WTC11 (cell line): ENCODE measurements at places on chromosomes 3 and 15.

- DNase-seq, result no peak
- no peaks in the 10 kb centered on the region for H3K27me3 ChIP-seq
- no peak overlapping the region for H3K27ac ChIP-seq
- H3K4me3 ChIP-seq, result no peak overlapping the region
- no peaks in the 10 kb centered on the region for H3K4me1 ChIP-seq
- H3K36me3 ChIP-seq, result peaks cover 52% of the 10 kb centered on the region
Measured at GRCh38 chr15:64970698-64971097, 19.0 kb downstream of the SPG21 start.

GRCh38 chr3:40186508-40186907 lies 123.0 kb upstream of the EIF1B start:
- no peak overlapping the region for H3K27ac ChIP-seq
- no peaks in the 10 kb centered on the region for H3K36me3 ChIP-seq
- no peak overlapping the region for H3K4me3 ChIP-seq
- DNase-seq, result no peak

GRCh38 chr15:40739047-40739446 lies 16.0 kb downstream of the RMDN3 start:
- H3K36me3 ChIP-seq, result peaks cover 29% of the 10 kb centered on the region
- peaks cover 43% of the 10 kb centered on the region for H3K4me1 ChIP-seq
- peak overlapping the region; percentile 13; the same call in 1 of the 2 replicates for H3K4me3 ChIP-seq

- 0 out of 2 replicates have a peak, but pooled peaks cover 2% of the 10 kb centered on the region for H3K4me1 ChIP-seq
- H3K27ac ChIP-seq, result no peak overlapping the region
- H3K27me3 ChIP-seq, result peaks cover 3% of the 10 kb centered on the region; the same call in 1 of the 2 replicates
- H3K36me3 ChIP-seq, result no peaks in the 10 kb centered on the region
- DNase-seq, result no peak
- no peak overlapping the region for H3K4me3 ChIP-seq
Measured at GRCh38 chr15:25609371-25609770, 170.5 kb upstream of the UBE3A start.

GRCh38 chr3:25588441-25589103 lies 76.1 kb downstream of the TOP2B start:
- no peak overlapping the region for H3K27ac ChIP-seq
- H3K36me3 ChIP-seq, result no peaks in the 10 kb centered on the region
- no peak for DNase-seq
- H3K4me1 ChIP-seq, result peaks cover 6% of the 10 kb centered on the region

- H3K27ac ChIP-seq, result no peak overlapping the region
- DNase-seq, result no peak
- no peak overlapping the region for H3K4me3 ChIP-seq
- no peaks in the 10 kb centered on the region for H3K27me3 ChIP-seq
- H3K36me3 ChIP-seq, result peaks cover 15% of the 10 kb centered on the region
- peaks cover 21% of the 10 kb centered on the region for H3K4me1 ChIP-seq
Measured at GRCh38 chr3:30455840-30456239, 150.6 kb upstream of the TGFBR2 start.

DNA sequence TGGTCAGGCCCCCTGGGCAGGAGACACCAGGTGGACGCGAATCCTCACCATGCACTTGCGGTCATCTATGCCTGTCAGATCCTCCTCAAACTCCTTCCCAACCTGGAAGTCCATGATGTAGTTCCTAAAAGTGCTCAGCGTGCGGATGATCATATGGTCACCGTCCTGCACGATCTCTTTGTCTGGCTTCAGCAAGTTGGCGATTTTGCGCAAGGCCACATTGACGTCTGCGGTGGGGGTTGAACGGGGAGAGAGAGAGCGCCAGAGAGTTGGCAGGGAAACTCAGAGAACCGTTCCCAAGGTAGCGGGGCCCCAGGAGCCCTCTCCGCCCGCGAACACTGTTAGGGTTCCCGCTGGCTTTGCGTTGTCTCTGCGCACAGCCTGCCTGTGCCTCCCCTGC lies 809 bp downstream of the RBP1 start:
- no peaks in the 10 kb centered on the region for H3K36me3 ChIP-seq
- H3K4me1 ChIP-seq, result peaks cover 56% of the 10 kb centered on the region
- peak; percentile 32 for DNase-seq
- peaks cover 37% of the 10 kb centered on the region for H3K27me3 ChIP-seq

GRCh38 chr3:180036671-180037455 lies at the start of gene PEX5L:
TSS of gene PEX5L (minus strand) at chr3:180036937. CDS start at chr3:180036599, 338 bp downstream.
- H3K27me3 ChIP-seq, result peaks cover 13% of the 10 kb centered on the region
- peak; percentile 85 for DNase-seq
- H3K4me1 ChIP-seq, result peaks cover 54% of the 10 kb centered on the region
- H3K4me3 ChIP-seq, result peak within 1 kb of the TSS; percentile 97

GRCh38 chr3:127929818-127930413 lies 14.9 kb downstream of the KBTBD12 start:
- no peak for DNase-seq
- no peaks in the 10 kb centered on the region for H3K4me1 ChIP-seq
- no peaks in the 10 kb centered on the region for H3K36me3 ChIP-seq
- H3K4me3 ChIP-seq, result no peak overlapping the region
- no peaks in the 10 kb centered on the region; the same call in 1 of the 2 replicates for H3K27me3 ChIP-seq

DNA sequence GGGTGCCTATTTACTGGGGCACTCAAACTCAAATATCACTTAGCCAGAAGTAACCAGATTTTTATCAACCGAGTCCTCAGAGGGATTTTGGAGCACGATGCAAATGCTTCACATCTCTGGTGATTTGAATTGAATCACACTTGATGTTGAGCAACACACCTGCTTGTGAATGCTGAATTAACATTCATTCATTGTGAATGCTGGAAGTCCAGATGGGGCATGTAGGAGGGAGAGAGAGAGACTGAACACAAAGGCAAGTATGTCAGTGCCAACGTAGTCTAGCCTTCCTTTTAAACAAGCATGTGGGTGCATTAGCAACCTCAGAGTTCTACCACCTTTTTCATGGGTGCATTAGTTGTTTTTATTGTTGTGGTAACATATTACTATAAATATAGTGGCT lies 156.2 kb downstream of the ADAMTSL3 start:
- H3K4me3 ChIP-seq, result no peak overlapping the region
- no peak overlapping the region for H3K27ac ChIP-seq
- no peak for DNase-seq
- H3K36me3 ChIP-seq, result no peaks in the 10 kb centered on the region; the same call in 1 of the 2 replicates
- H3K4me1 ChIP-seq, result no peaks in the 10 kb centered on the region

GRCh38 chr3:18580268-18580667 lies 155.1 kb upstream of the SATB1 start:
- no peaks in the 10 kb centered on the region for H3K4me1 ChIP-seq
- peaks cover 7% of the 10 kb centered on the region for H3K36me3 ChIP-seq
- no peak overlapping the region for H3K27ac ChIP-seq
- no peaks in the 10 kb centered on the region for H3K27me3 ChIP-seq
- no peak for DNase-seq
